GM18507 (cell line): ENCODE measurements at places on chromosomes 1 and 21.

- DNase-seq: no peak
These were observed 209.9 kb downstream of the GRIK3 start for GRCh38 chr1:36824390-36824861.

DNA sequence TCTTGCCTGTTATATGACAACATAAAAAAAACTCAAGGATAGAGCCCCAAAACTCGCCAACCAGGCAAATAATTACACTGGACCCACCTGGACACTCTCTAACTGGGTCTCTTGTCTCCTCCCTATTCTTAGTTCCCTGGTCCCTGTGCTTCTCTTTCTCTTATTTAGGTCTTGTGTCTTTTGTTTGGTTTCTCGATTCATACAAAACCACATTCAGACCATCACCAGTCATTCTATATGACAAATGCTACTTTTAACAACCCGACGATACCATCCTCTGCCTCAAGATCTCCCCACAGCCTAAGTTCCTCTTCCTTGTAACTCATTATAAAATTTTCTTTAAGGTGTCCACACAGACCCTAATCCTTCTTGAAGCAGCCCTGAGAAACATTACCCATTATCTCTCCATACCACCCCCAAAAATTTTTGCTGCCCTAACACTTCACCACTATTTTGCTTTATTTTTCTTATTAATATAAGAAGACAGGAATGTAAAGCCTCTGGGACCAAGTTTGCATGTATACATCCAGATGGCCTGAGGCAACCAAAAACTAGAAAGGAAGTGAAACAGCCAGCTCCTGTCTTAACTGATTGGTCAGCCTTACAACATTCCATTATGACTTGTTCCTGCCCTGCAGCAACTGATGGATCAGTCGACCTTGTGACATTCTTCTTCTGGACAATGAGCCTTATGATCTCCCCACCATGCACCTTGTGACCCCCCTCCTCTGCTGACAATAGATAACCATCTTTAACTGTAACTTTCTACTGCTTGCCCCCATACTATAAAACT, 638.2 kb downstream of the AMY1C start:
- no peak for DNase-seq

DNA sequence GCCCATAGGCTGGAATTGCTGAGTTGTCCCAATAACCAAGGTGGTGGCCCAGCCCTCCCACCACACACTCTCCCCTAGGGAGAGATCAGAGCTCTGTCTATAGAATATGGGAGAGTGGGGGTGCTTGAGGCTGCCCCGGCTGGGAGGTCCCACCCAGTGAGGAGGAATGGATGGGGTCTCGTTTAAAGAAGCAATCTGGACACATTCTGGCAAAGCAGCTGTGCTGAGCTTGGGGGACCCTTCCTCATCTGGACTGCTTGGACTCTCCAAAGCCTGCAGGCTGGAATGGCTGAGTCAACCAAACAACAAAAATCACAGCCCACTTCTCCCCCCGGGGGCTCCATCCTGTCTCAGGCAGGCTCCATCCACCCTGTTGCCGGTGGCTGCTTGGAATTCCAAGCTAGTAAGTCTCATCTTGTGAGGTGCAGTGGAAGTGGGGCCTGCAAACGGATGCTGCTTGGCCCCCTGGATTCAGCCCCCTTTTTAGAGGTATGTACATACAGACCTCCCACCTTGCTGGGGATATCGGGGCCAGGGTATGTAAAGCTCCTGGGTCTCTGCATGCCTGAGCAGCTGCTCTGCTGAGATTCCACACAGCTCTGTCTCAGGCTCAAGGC, 67.1 kb upstream of the FAM78B start:
- no peak for DNase-seq

DNA sequence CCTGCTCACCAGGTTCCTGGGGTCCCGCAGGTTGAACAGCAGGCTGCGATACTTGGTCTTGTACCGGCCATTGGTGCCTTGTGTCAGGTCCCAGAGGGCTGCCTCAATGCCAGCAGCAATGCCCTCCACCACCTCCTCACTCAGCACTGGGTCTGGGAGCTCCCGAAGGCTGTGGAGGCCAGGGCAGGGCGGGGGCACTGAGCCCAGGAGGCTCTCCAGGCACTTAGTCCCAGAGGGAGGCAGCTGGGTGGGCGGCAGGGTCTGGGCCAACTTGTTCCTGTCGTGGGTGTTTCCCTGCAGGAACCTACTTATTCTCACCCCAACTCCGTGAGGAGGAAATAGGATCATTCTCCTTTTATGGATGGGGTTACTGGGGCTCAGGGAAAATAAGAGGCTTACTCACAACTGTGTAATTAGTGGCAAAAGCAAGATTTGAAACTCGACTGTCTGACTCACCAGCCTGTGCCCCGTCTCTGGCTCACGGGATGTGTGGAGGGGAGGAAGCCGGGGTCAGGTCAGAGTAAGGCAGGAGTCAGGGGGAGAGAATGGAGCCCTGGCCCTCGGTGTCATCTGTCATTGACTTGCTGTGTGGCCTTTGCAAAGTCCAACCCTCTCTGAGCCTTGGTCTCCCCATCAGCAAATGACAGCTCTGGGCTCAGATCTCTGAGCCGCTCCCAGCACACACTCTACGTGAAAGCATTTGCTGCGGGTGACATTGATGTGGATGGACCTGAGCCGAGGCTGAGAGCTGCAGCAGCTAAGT, 17.2 kb downstream of the SPOCD1 start:
- DNase-seq: no peak

DNA sequence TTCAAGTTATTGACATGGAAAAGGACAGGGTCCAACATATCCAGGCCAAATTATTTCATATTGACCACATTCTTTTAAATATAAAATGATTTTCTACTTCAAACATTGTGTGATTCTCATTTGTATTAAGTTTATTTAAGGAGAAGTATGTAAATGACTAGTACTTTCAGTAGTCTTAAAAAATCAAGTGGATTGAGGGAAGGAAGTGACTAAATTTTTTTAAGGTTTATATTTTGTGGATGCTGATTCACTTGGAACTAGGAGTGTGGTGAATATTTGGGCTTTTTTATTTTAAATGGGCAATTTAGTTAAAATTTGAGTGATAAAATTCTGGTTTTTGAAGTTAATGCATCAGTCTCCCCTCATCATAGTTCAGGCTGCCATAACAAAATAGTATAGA, 10.1 kb downstream of the PRRC2C start:
- no peak for DNase-seq

GRCh38 chr1:227766015-227766634, 30.9 kb downstream of the SNAP47 start:
- no peak for DNase-seq

DNA sequence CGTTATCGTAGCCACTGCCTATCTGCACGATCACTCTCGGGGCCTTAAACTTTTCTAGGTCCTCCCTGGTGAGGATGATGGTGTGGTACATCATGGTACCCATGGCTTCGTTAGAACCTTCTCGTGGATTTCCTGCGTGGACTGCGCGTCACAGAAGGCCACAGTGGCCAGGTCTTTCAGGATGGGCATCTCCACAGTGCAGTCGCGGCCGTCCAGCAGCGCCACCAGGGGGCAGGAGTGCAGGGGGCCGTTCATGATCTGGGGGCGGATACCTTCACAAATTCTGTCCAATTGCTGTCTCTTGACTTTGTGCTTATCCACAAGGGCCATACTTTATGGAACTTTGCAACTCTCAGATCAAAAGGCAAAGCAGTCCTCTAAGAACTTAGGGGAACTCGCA, 69.6 kb downstream of the WLS start:
- no peak for DNase-seq

GRCh38 chr1:156691665-156692440, 13.5 kb downstream of the CRABP2 start:
- DNase-seq: no peak
